Large intestine (tissue), 12 donors: ENCODE measurements at places on chromosomes 6 and 20.

- DNase-seq, result no peak
Measured at GRCh38 chr20:34886122-34886521, 9.7 kb downstream of the ACSS2 start.

GRCh38 chr6:146904596-146904995 is 299.6 kb upstream of the STXBP5 start:
- no peak for DNase-seq

DNA sequence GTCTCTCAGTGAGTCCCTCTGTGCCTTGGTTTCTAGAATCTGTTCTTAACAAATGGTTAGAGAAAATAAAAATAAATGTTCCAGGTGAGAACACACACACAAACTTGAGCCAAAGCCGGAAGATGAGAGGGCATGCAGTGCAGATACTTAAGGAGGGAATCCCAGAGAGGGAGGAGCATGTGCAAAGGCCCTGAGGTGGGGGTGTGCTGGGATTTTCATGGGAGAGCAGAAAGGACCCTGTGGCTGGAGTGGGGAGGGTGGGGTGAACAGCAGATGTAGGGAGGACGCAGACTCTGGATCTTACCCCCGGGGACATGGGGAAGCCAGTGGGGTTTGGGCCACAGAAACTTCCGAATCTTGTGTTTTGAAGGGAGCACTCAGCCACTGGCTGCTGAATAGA is 17.5 kb downstream of the TFAP2C start:
- DNase-seq, result no peak

GRCh38 chr6:32952817-32953739 is at the start of gene HLA-DMA:
Gene HLA-DMA (minus strand): TSS chr6:32953097. CDS start chr6:32953036, 61 bp downstream.
- peak; percentile 93 for DNase-seq

GRCh38 chr6:23980965-23981364 is 145.1 kb upstream of the NRSN1 start:
- no peak for DNase-seq

DNA sequence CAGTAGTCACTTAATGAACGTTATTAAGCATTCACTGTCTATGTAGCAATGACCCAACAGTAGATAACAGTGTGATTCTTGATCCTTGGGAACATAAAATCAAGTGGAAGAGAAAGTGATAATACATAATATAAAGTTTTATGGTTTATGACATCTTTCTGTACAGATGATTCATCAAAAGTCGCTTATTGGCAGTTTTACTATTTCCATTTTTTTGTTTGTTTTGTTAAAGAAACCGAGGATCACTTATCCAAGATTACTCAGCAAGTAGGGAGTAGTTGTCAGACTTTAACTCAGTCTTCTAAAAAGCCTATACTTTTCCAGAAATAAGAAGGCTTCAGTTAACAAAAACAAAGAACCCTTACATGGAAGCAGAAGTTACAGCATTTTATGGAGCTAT is 260.8 kb downstream of the ZFAND3 start:
- DNase-seq, result peak; percentile 66

GRCh38 chr6:154624038-154624599 is 109.1 kb upstream of the SCAF8 start:
- DNase-seq, result no peak

DNA sequence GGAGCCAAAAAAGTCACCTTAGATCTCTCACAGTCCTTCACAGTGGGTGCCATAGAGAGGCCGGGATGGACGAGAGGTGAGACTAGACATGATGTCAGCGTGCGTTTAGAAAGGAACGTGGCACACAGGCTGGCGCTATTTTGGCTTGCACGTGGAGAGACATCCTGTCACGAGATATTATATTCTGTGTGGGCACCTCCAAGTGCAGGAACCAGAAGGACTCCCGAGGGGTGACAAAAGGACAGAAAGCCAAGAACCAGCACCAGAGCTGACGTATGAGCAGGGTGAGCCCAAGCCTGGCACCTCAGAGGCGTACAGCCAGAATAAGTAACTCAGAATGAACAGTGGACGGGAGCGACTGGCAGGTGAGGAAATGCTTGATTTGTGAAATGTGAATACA is 49.9 kb upstream of the QKI start:
- DNase-seq, result no peak

DNA sequence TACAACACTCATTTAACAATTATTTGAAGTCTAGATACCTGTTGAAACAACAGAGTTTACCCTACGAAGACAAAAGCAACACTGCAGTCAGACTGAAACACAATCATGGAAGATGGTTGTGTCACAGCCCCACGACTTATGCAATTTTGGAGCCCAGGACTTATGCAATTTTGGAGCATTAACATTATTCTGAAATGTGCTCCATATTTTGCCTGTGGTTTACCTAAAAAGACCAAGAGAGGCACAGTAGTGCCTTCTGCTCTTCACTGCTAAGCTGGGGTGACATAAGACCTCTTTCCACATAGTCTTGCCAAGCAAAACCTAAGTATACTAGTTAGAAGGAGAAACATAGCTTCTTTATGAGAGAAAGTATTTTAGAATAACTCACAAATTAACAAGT is 216.5 kb downstream of the PTPRK start:
- DNase-seq, result no peak

- no peak for DNase-seq
Measured at GRCh38 chr6:23879816-23880215, 246.2 kb upstream of the NRSN1 start.

DNA sequence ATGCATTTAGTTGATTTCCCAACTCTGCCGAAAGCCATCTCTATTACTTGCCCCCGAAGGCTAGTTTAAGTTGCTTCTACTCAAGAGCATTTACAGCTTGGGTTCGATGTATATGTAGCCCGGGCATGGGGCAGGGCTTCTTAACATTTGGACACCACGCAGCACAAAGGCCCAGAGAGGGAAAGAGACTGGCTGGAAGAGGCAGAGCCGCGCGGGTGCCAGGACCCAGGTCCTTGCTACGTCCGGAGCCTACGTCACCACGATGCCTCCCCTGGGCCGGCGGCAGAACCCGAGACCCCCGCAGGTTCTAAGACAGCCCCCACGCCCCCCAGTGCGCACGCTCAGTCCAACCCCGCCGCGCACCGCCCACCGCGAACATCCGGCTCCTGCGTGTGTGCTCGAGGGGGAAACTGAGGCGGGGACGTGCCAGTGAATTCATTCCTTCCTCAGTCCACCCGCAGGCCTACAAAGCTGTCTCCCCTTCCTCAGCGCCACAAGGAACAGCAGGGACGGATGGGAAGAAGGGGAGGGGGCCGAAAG is 367 bp upstream of the PCIF1 start:
- DNase-seq, result peak; percentile 54

DNA sequence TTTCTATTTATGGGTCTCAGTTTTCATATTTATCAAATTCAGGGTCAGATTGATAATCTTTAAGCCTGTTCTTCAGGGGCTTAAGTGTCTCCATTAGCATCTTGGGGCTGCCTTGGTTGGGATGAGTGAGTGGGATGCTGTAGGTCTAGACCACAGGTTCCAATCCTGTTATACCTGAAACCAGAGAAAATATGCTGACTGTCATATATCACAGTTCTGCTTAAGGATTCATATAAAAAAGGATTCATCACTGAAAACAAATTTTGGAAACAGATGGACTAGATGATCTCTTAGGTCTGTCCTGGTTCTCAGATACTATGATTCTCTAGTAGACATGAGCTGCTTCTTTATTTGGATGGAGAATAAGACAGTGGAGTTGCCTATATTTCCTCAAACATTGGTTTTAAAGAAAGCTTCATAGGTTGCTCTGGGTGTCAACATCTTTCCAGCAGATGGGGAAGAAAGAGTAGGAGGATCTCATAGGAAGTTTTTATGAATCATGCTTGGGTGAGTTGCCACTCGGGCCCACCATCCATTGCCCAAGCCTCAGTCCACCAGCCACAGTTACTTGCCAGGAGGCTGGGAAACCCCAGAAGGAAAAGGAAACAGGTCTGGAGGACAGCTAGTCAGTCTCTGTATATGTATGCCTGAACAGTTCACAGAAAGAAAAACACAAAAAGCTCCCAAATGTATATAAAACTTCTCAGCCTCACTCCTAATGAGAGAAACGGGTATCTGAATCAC is 42.9 kb upstream of the MAP7 start:
- DNase-seq, result no peak

- peak; percentile 7 for DNase-seq
Measured at GRCh38 chr6:63676412-63677114, 41.0 kb downstream of the PHF3 start.

DNA sequence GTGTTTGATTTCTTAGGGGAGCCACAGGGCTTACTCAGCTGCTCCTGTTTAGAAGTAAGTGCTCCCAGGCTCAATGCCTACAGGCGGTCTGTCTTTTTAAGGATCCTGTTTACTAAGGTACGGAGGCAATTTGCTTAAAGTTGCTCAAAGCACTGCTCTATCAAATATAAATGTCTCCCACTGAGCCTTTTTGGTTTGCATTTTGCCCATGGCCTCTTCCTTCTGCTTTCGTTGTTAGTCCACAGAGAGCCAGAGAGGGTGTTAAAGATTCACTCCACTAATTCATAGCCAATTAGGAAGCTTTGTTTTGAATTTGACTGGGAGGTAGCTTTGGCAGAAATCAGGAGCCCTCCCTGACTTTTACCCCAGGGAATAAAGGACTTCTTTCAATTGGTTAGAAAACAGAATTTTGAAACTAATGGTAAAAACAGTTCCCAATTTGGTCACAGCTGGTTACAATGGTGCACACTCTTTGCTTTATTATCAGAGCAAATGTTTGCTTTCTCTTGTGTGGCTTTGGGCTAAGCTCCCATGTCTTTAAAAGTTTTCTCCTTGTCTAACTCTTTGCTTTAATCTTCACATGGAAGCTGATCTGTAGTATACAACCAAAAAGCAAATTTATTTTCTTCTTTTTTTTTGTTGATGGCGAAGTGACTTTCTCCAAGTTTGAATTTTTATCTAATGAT is 126.2 kb downstream of the IMPG1 start:
- DNase-seq, result no peak

DNA sequence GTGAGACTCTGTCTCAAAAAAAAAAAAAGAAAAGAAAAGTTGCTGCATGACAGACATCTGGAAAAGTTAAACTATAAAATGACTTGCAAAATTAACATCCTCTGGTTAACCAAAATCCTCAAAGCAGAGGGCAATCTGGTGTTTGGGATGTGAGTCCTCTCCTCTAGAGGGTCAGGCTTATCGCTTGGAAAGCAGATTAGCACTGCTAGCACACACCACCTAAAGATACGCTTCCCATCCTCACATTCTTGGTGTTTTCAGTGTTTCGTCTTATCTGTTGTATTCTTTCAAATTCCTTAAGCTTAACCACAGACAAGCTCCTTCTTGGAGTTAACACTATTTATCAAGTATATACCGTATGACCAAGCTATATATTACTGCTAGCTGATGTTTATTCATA is 198.0 kb downstream of the SOX4 start:
- DNase-seq, result no peak

DNA sequence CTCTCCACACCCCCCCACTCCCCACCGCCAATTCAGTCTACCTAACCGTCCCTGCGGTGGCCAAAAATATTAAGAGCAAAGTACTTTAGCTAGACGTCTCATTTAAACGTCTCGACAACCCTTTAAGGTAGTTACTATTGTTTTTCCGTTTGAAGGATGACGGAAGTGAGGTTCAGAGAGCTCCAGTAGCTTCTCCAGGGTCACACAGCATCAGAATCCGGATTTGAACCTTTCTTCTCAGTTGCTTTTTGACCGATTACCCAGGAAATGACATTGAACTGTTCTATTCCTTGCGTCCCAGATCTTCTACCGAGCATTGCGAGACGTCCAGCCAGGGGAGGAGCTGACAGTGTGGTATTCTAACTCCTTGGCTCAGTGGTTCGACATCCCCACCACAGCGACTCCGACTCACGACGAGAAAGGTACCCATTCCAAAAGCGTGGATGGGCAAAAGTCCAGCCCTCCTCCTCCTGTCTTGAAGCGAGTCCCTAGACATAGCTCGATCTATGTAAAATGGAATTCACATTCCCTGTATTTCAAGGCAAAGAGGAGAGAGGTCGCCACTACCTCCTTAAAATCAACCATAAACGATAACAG is 2.4 kb downstream of the PRDM13 start:
- DNase-seq, result no peak

GRCh38 chr6:51908243-51908642 is 179.2 kb downstream of the PKHD1 start:
- no peak for DNase-seq

DNA sequence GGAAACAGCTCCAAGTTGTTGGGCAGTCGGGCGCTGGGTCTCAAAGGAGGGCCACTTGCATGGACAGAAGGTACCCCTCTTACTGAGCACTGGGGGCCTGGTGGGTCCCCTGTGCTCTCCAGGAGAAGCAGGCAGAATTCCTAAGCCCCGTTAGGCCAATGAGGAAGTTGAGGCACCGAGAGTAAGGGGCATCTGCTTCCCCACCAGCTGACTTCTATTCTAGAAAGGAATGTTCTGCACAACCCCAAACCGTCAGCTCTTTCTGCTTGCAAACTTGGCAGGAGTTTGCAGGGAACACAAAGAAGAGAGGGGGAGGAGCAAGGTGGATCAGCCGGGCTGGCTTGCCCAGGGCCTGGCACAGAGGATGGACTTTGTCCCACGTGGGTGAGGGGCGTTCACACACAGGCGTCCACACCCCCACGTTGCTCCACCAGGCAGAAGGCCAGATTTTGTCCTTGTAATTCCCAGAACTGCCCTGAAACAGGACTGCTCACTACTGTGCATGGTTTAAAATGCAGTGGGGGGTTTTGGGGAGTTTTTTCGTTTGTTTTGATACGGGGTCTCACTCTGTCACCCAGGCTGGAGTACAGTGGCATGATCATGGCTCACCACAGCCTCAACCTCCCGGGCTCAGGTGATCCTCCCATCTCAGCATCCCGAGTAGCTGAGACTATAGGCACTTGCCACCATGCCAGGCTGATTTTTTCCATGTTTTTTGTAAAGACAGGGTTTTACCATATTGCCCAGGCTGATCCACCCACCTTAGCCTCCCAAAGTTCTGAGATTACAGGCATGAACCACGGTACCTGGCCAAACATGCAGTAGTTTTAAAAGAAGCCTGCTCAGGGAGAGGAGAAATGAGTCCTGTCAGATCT is 93.3 kb downstream of the SNX5 start:
- DNase-seq, result peak; percentile 91

DNA sequence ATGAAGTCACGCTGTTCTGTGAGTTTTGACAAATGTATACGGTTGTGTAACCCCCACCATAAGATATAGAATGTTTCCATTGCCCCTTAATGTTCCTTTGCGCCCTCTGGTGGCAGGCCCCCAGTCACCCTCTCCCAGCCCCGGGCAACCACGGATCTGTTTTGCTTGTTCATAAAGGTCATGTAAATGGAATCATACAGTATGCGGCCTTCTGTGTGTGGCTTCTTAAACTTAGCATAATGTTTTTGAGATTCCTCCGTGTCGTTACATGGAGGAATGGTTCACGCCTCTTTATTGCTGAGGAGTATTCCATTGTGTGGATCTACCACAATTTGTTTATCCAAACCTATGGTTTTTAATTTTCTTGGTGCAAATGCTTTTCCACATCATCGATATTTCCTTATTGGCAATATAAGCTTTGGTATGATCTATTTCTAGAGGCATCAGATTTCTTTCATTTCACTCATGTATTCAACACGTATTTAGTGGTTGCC is 28.4 kb downstream of the LYRM2 start:
- peak; percentile 37 for DNase-seq

GRCh38 chr6:88248709-88249321 is 82.7 kb upstream of the CNR1 start:
- DNase-seq, result no peak

GRCh38 chr20:57450419-57450818 is 59.2 kb downstream of the RBM38 start:
- DNase-seq, result no peak

GRCh38 chr20:13432126-13432525 is 206.6 kb downstream of the TASP1 start:
- DNase-seq, result no peak

GRCh38 chr6:27623103-27623502 is 150.2 kb upstream of the ZNF184 start:
- no peak for DNase-seq
